ENCODE measurements at places on chromosomes 7 and 10.
A peak's percentile ranks its signal among the peaks of the same experiment; 100 is the strongest.

DNA sequence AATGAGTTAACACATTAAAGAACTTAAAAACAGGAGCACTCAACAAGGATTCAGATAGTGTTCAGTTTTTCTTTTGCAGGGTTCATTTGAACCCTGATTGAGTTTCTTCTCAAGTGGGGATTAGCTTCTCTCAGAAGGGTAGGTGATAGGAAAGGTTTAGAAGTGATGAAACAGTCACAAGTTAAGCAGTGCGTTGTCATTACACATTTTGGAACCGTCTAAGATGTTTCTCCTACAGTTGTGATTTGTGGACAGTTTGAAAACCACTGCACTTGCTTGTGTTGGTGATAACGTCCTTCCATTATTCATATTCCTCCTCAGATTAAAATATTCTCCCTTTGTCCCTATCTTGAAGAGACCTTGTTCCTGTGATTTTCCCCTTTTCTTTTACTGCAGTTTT is 2.7 kb downstream of the STMP1 start:
- no peak for DNase-seq

GRCh38 chr7:33221390-33221789 is 92.0 kb downstream of the BBS9 start:
- no peak for DNase-seq

GRCh38 chr7:42046483-42046882 is 190.5 kb downstream of the GLI3 start:
- DNase-seq, result no peak

DNA sequence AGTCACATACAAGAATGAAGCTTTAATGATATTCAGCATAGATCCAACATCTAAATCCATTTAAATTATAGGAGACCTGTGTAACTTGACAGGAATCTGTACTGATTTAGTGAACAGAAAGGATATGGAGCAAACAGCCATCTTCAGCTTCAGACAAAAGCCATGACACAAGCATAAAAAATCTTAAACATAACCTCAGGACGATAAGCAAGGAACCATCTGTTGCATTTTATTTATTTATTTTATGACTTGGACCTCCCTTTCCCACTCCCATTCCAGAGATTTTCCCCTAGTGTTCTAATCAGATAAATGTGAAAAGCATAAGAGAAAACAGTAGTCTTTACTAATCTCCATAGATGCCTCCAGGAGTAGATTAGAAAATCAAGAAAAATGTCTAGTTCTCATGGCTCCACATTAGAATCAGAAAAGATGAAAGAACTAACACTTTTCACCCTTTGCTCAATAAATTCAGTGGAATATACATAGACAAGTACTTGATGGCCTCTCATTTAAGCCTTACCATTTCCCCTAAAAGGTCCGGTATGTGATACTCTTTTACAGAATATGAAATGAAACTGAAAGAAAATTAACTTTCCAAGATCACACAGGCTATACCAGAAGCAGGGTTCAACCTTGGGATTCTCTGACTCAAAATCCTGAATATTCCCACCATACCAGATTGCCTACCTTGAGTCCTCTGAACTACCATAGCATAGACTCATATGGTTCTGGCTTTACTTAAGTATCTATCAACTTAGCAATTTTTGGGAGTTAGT is 15.2 kb downstream of the CACNA2D1 start:
- no peak for DNase-seq

- DNase-seq, result no peak
Observed at GRCh38 chr7:114648680-114649079, 234.1 kb downstream of the FOXP2 start.

- no peak for DNase-seq
Observed at GRCh38 chr7:139646566-139646965, 123.1 kb downstream of the CLEC2L start.

- no peak for DNase-seq
Observed at GRCh38 chr7:84701524-84702306, 485.1 kb downstream of the SEMA3D start.

DNA sequence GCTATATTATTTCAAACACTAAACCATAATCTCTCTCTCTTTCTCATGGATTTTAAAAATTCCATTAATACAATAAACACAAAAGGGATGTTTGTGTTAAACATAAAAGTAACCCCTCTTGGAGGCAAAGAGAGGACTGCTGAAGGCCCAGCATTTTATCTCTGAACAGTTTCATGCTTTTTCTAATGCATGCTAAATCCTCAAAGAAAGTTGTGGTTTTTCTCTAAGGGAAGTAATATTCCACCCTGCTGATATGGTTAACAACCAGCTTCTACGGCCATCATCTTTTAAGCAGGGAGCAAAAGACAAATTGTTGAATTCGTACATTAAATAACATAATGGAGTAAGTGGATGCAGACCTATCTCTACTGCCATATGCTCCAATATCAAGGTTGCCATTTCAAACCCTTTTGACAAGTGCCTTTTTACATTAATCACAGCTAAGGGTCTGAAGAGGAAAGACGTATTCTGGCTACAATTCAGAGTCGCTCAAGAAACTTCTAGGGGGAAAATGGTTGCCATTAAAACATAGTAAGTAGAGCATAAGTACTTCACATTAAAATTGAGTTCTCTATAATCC is 103.1 kb downstream of the SLC25A13 start:
- DNase-seq, result no peak

GRCh38 chr7:29879609-29880008 is 73.3 kb downstream of the WIPF3 start:
- no peak for DNase-seq

DNA sequence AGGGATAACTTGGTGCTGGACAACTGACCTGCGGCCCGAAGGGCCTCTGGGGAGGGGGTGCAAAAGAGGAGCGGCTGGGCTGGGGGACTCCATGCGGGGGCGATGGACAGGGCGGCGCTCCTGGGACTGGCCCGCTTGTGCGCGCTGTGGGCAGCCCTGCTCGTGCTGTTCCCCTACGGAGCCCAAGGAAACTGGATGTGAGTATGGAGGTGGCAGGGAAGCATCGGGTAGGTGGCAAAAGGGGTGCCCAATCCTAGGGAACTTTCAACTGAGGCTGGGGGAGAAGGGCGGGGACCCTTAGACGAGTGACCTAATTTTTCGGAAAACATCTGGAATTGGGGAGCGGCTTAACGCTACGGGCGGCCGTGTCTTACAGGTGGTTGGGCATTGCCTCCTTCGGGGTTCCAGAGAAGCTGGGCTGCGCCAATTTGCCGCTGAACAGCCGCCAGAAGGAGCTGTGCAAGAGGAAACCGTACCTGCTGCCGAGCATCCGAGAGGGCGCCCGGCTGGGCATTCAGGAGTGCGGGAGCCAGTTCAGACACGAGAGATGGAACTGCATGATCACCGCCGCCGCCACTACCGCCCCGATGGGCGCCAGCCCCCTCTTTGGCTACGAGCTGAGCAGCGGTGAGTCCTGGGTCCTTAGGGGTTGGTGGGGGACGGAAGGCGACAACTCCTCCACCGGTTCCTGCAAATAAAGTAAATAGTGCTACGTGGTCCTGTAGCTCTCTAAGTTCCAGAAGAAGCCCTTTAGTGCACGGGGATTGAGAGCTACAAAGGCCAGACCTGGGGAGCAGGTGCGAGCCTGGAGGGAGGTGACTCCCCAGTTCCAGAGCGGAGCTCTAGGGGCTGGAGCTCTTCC is 622 bp downstream of the WNT16 start:
- DNase-seq, result peak; percentile 43

DNA sequence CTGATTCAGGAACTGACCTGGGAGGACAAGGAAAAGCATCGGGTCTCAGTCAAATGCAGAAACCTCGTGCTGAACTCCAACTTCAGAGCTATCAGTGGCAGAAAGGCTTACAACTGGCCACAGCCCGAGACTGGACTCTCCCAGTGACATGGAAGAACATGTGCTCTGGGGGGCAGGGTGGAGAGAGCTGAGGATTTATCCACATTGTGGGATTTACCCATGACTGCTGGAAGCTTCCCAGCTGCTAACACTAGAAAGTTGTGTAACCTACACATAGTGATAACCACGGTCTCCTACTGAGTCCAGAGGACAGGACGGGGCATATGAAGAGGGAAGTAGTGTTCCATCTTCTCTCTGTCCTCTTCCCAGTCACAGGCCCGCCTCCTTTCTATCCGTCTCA is 103.4 kb downstream of the ITIH5 start:
- no peak for DNase-seq

GRCh38 chr7:124196519-124196918 is 163.7 kb upstream of the TMEM229A start:
- DNase-seq, result no peak

DNA sequence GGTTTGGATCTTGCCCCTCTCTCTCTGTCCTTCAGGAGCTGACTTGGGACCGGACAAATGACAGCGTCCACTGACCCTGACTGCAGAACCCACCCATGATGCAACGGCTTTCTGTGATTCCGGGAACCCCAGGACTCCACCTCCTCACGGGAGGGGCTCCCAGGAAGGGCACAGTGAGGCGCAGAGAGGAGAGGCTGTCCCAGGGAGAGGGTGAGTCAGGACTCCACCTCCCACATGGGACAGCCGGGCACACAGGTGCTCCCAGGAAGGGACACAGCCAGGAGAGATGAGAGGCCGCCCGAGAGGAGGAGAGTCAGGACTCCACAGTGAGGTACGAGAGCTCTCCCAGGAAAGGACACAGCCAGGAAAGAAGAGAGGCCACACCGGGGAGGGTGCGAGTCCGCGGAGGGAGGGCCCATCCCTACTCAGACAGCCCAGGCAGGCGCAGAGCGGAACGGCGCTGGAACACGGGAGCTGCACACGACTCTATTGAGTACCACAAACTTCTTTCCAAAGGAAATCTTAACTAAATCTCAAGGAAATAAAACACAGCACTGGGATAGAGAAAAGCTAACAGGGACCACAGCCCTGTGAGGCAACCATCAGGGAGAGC is 162.5 kb downstream of the MAD1L1 start:
- DNase-seq, result no peak

DNA sequence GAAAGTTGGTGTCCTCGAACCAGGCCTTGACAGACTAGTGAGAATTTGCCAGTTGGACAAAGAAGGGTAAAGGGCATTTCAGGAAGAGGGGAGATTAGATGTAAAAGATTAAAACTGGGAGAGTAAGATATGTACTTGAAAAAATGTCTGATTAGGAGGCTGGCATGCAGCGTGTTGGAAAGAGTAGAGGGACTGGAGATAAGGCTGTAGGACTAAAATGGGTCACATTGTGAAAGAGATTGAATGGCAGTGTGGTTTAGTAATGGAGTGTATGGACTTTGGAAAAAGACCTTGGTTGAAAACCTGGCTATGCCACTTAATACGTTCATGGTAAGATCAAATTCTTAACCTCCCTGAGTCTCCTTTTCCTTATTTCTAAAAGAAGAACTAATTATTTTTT is 14.1 kb downstream of the CREM start:
- DNase-seq, result no peak

- DNase-seq, result no peak
Observed at GRCh38 chr10:30411263-30411662, 22.7 kb upstream of the MAP3K8 start.

GRCh38 chr7:36887969-36888368 is 163.7 kb upstream of the AOAH start:
- no peak for DNase-seq

GRCh38 chr7:148669927-148670326 is 28.8 kb upstream of the CUL1 start:
- no peak for DNase-seq

GRCh38 chr10:48844616-48845015 is 95.0 kb downstream of the LRRC18 start:
- DNase-seq, result no peak

DNA sequence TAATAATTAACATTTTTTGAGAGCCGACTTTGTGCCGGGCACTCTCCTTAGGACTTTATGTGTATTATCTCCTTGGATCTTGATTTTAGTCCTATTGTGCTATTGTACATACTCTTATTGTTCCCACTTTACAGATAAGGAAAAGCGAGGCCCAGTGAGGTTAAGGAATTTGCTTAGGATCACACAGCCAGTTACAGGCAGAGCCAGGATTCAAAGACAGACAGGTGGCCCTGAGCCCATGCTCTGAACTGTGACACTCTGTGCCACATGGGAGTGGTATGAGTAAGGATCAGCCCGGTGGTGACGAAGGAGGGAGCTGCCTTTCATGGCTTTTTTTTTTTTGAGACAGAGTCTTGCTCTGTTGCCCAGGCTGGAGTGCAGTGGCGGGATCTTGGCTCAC is 15.8 kb upstream of the GNA12 start:
- DNase-seq, result no peak

DNA sequence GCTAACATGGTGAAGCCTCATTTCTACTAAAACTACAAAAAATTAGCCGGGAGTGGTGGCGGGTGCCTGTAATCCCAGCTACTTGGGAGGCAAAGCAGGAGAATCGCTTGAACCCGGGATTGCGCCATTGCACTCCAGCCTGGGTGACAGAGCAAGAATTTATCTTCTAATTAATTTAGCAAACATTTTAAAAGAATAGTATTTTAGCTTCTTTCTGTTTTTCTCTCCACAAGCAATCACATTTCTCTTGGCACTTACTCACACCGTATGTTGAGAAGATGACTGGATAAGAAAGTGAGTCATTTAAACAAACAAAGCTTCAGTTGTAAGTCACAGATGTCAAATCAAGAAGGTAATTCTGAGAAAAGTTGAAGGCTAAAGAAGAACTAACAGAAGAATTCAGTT is 264.0 kb downstream of the ARL4A start:
- DNase-seq, result no peak

DNA sequence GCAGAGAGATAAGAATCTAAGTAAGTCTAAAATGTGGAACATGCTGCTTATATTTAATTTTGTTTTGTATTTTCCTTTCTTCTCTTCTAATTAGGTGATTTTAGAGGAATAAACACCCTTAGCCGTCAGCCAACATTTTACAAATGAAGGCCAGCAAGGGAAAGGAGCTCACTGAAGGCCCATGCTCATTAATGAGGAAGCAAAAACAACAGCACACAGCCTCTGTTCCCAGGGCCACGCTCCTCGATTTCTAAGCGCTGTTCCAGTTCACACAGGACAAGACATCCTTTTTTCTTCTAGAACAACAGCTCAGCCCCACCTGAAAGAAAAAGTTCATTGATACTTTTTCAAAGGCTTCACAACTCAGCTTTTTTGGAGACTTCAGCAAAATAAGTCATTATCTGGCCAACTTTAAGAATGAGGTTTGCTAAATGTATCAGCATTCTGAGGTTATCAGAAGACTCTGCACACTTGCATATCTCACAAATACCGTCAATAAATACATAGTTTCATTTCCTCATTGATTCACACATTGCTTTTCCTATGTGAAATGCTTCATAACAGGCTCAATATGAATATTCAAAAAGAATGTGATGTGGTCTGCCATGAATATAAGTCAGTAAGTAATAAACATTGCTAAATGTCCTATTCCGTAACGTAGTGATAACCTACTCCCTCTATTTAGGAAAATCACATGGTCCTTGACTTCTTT is 34.8 kb upstream of the SFMBT2 start:
- DNase-seq, result no peak

- DNase-seq, result no peak
Observed at GRCh38 chr10:87816163-87816897, 1.7 kb downstream of the ATAD1 start.

- DNase-seq, result no peak
Observed at GRCh38 chr10:85557706-85558105, 808.9 kb downstream of the GRID1 start.
